G401 (cell line): ENCODE measurements at places on chromosomes 16 and 17.

DNA sequence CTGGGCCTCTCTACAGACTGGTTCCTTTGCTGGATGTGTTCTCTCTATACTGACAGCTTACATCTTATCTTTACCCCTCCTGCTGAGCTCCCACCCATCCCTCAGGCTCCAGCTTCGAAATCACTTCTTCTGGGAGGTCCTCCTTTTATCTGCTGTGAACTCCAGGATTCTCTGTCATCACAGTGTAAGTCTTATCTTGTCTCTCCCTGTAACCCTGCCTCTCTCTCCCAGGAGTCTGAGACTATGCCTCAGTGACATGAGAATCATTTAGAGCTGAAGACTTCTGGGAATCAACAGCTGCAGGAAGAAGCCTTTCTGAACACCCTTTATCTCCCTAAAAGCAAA, 148.1 kb upstream of the HS3ST3A1 start:
- DNase-seq: no peak

GRCh38 chr17:2266865-2267228, 36.7 kb downstream of the SMG6 start:
- no peak for DNase-seq

GRCh38 chr17:42906772-42907446, 6.3 kb downstream of the G6PC1 start:
- no peak for DNase-seq

- no peak for DNase-seq
These were observed 6.3 kb upstream of the MAPK7 start for GRCh38 chr17:19372011-19372370.

DNA sequence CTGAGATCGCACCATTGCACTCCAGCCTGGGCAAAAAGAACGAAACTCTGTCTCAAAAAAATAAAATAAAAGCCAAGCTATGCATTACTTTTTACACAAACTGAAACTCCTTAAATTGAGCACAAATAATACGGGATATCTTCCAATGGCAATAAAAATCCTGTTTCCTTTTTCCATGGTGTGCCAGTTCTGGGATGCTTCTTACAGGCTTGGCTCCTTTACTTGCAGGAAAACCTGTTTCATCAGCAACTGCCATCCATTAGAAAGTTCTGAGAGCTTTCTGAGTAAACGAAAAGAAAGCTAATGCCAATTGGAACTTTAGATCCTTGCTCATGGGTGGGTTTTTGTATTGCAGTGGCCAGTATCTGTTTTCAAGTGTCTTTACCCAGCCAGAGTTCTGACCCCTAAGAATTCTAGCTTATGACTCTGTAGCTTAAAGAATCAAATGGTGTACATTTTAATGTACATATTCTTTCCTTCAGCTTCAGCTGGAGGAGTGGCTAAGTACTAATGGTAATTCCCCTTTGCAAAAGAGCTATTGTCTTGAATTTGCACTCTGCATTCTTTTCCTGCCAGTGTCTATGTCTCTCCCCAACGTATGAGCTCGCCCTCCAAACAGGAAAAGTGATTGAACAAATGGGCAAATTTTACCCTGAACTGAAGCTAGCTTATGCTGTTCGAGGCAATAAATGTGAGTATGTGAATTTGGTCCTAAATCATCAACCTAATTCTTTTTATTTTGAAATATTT, 21.5 kb upstream of the DDX19A start:
- DNase-seq: no peak

- DNase-seq: no peak
These were observed 10.1 kb downstream of the IRF8 start for GRCh38 chr16:85908889-85909589.

DNA sequence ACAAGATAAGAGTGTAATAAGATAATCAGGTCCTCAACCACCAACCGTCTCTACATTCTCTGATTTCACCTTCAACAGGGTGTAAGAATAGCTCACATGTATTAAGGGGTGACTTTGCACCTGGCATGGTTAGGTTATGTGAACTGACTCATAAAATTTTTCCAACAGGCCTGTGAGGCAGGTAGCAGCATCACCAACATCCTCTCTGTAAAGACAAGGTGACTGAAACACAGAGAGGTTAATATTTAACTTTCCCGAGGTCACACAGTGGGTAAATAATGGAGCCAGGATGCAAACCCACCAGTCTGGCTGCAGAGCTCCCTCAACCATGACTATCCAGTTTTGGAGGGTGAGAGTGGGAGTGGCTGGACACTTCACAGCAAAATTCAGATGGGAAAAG, 317.2 kb downstream of the C16orf95 start:
- DNase-seq: no peak

DNA sequence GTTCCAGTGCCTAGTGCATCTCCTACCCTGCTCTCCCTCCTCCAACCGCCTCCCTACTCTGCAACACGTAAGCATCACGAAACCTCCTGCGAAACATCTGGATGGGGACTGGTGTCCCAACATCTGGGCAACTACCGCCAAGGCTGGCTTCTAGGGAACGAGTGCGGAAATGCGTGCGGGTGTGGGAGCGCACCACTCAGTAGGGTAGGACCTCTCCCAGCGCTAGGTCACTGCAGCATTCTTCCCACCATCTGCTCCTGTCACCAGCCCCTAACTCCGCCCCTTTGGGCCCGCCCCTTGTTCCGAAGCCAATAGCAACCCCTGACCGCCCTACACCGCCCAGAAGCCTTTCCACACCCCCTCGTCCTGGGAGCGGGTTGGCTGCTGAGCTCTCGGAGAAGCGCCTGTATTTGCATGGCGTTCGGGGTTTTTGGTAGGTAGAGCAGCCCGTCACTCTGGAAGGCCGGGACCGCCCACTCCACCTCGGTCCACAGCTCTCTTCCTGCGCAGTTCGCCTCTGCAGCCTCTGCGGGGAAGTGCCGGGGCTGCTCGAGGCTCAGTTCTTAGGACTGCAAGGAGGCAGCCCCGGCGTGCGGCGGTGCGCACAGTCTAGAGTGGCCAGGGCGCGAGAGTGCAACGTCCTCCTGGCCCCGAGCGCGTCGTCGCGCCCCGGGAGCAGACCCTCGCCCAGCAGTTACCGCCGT, at the start of gene HS3ST3B1:
Gene HS3ST3B1 (plus strand): TSS at position 507 of the 704 bp plus-strand sequence. CDS start 438 bp downstream, outside the sequence.
- peak; percentile 95 for DNase-seq

DNA sequence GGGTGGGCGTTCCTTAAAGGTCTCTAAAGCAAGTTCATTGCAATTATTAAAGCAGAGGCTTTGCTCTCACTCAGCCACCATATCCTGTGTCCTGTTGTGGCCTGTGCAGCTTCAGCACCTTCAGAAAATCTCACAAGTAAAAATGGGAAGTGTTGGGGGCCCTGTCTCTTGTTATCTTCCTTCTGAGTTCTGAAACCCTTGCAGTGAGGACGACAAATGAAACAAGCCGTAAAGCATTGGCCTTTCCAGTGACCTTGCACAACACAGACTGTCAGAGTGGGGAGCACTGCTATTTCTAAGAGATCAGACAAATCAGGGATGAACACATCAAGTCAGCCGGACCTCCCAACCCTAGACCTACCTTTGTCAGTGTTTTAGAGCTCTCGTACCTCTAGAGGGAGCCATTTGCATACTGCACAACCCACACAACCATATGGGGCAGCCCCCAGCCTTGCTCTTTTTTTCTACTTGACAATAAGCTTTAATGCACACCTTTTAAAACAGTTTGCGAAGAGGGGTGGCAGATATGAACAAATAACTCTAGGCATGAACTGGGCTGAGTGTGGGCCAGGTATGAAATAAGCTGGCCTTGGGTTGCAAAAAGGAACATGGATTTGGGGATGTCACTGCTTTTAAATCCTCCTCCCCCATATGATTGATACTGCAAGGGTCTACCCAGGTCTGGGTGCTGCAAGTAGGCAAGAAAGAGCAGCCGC, 89.8 kb downstream of the KATNIP start:
- DNase-seq: peak; percentile 68

DNA sequence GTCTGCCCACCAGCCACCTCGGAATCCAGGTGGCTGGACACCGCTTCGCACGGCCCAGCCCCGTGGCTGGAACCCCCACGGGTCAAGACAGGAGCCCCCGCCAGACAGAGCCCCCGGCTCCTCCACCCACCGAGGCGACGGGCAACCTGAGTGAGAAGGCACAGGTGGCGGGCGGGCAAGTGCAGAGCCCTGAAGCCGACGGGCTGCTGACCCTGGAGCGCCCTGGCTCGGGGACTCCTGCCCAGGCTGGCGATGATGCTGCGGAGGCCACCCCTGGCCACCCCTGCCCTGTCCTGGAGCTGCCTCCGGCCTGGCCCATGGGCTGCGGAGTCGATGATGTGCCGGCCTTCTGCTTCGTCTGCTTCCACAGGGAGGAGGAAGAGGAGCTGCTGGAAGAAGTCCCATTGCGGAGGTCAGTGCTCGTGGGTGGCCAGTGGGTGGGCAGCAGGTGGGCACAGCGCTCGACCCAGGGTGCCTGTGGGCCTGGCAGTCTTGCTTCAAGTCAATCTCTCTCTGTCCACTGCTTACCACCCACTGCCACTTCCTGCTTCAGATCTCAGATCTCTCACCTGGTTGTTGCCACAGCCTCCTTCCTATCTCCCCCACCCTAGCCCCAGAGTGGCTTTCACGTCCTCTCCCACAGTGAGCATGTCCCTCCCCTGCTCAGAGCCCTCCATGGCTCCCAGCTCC, 33.1 kb upstream of the SBK1 start:
- DNase-seq: peak; percentile 50

GRCh38 chr17:4895657-4896331, 3.5 kb upstream of the C17orf107 start:
- DNase-seq: no peak

DNA sequence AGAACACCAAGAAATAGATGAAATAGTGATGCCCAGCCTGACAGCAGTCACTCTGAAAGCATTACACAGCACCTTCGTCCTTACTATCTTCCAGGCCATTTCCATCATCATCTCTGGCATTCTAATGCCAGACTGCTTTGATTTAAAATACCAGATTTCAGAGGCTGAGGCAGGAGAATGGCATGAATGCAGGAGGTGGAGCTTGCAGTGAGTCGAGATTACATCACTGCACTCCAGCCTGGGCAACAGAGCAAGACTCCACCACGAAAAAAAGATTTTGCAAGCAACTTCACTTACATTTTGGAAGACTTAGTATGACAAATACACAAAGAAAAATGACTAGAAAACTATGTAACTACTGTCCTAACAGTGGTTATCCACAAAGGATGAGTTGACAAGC, 244.0 kb downstream of the CPPED1 start:
- no peak for DNase-seq

- peak; percentile 23 for DNase-seq
These were observed 858 bp downstream of the MMD start for GRCh38 chr17:55420776-55421178.

DNA sequence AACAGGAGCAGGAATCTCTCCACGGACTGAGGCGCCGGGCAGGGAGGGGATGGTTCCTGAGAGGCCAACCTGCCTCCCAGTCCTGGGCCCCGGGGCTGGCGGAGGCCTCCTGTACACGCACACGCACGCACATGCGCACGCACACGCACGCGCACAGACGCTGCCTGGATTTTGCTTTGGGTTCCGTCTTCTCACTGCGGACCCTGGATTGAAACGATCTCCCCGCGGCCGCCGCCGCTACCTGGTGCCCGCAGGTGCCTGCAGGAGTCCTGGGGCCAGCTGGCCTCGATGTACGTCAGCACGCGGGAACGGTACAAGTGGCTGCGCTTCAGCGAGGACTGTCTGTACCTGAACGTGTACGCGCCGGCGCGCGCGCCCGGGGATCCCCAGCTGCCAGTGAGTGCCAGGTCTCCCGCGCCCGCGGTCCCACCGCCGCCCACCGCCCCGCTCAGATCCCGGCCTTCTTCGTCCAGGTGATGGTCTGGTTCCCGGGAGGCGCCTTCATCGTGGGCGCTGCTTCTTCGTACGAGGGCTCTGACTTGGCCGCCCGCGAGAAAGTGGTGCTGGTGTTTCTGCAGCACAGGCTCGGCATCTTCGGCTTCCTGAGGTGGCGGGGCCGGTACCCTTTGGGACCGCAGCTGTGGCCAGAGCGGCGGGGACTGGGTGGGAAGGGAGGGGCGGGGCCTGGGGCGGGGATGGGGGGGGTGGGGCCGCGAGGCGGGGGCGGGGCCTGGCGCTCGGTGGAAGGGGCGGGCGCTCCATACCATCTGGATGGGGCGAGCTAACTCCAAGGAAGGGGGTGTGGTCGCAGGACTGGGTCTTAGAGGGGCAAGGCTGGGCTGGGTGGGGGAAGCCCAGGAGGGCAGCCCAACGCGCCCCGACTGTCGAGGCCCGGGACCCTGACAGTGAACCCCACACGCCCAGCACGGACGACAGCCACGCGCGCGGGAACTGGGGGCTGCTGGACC, 12.3 kb downstream of the CES4A start:
- DNase-seq: peak; percentile 86

GRCh38 chr17:69223809-69224208, 4.8 kb downstream of the ABCA10 start:
- no peak for DNase-seq

- no peak for DNase-seq
These were observed 11.9 kb upstream of the CD300E start for GRCh38 chr17:74635418-74635817.

DNA sequence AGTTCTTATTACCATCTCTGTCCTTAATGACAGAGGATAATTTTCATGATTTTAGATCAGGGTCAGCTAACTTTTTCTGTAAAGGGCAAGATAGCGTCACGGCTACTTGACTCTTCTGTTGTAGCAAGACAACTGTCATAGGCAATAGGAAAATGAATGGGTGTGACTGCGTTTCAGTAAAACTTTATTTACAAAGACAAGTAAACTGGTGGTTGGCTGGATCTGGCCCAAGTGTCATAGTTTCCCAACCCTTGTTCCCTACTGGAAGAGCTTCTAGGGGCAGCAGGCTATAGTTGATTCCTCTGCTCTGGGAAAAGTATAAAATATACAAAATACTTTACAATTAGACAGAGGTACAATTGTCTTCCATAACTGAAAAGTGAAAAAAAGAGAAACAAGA, 50.6 kb upstream of the VPS4A start:
- DNase-seq: no peak

GRCh38 chr16:78396046-78396445, 296.6 kb downstream of the WWOX start:
- no peak for DNase-seq

GRCh38 chr17:80468781-80469493, 7.5 kb downstream of the NPTX1 start:
- DNase-seq: no peak

- no peak for DNase-seq
These were observed 118.8 kb upstream of the FOXF1 start for GRCh38 chr16:86391486-86391885.

- no peak for DNase-seq
These were observed 54.4 kb upstream of the PABPN1L start for GRCh38 chr16:88920618-88921590.

DNA sequence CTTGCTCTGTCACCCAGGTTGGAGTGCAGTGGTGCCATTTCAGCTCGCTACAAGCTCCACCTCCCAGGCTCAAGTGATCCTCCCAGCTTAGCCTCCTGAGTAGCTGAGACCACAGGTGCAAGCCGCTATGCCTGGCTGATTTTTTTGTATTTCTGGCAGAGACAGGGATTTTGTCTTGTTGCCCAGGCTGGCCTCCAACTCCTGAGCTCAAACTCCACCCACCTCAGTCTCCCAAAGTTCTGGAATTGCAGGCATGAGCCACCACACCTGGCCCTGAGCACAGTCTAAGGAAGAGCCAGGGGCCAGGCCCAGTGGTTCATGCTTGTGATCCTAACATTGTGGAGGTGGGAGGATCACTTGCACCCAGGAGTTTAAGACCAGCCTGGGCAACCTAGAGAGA, 21.8 kb upstream of the BCO1 start:
- no peak for DNase-seq

- peak; percentile 35 for DNase-seq
These were observed 44.4 kb upstream of the MED13 start for GRCh38 chr17:62109378-62109902.
